ENCODE measurements at places on chromosomes 11 and 22. TPM values are rescaled to one million over a fixed set of nuclear protein-coding genes. Genes with fewer than 3 reads are reported as not detected.

DNA sequence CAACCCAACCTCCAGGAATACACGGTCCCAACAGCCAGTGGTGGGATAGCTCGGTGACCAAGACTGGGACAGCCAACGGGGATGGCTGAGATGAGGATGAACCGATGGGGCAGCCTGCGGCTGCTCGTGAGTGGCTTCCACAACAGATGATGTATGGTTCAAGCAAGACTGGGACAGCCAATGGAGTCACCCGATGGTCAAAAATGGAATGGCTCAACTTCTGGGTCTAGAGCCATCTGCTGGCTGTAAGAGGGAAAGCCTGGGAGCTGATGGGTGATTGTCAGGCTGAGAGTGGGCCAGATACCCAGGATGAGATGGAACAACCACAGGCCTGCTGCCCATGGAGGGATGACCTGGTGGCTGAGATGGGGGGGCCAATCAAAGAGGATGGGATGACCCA, 35.5 kb downstream of the SYT7 start:
- peak; percentile 60 for DNase-seq

GRCh38 chr11:43021466-43021865, 290.3 kb upstream of the API5 start:
- peak; percentile 73 for DNase-seq

DNA sequence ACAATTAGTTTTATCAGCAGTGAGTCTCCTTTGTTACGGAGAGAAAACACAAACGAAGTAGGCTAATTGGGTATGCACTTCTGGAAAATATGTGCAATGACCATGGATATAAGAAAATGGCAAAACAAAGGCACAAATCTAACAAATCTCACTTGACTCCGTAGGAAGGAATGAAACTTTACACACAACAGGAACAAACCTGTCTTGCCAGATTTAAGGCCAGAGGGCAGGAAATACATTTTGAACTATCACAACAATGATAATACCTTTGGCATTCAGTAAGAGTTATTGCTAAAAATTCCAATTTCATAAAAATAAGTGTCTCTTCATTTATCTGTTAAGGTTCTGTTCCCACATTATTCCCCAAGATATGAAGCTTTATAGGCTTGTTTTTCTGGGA, 36.6 kb downstream of the SLC25A17 start:
- DNase-seq = no peak

DNA sequence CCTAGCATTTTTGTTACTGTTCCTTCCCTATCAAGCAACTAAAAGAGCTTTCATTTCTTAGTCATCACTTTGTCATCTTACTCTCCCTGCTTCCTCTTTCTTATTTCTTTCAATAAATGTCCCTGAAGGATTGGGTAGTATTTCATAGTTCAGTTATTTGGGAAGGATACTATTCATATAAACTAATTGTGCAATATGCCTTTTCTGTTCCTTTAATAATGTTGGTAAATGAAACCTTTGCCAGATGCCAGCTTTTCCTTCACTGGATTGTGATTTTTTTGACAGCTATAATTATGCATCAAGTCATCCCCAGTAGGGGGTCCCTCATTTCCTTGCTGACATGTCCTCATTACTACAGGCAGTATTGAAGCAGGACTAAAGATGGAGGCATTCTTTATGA, 101.7 kb downstream of the ATM start:
- DNase-seq = no peak

- peak; percentile 98 for DNase-seq
Measured at GRCh38 chr22:30210235-30210909, 36.2 kb downstream of the LIF start.

- DNase-seq = peak; percentile 99
Measured at GRCh38 chr22:41468381-41469217, at the start of the genes ACO2 and PHF5A. TSS of gene ACO2 (plus strand) at chr22:41469117. CDS start at chr22:41469147, 30 bp downstream. TSS of gene PHF5A (minus strand) at chr22:41468692. CDS start at chr22:41468653, 39 bp downstream.

- DNase-seq = no peak
Measured at GRCh38 chr11:65381716-65382032, 772 bp downstream of the SLC25A45 start.

GRCh38 chr11:32050264-32050663, 40.6 kb upstream of the RCN1 start:
- no peak for DNase-seq

GRCh38 chr22:50674606-50675552, 2.3 kb downstream of the SHANK3 start:
- peak; percentile 47 for DNase-seq

DNA sequence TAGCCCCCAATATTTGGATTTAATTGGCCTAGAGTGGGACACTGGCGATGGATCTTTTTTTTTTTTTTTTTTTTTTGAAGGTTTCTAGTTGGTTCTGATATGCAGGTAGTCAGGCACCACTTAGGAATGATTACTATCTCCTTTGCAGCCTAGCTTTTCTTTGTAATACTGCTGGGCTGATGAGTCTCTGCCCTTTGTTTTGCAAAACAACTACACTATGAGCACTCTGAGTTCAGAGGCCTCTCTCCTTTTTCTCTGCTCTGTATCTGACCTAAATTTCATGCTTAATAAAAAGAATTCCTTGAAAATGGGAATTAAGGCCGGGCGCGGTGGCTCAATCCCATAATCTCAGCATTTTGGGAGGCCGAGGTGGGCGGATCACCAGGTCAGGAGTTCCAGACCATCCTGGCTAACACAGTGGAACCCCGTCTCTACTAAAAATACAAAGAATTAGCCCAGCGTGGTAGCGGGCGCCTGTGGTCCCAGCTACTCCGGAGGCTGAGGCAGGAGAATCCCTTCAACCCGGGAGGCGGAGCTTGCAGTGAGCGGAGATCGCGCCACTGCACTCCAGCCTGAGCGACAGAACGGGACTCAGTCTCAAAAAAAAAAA, 1312.3 kb downstream of the FAM181B start:
- DNase-seq = no peak

GRCh38 chr11:129637983-129638776, 177.5 kb upstream of the TMEM45B start:
- DNase-seq = no peak

DNA sequence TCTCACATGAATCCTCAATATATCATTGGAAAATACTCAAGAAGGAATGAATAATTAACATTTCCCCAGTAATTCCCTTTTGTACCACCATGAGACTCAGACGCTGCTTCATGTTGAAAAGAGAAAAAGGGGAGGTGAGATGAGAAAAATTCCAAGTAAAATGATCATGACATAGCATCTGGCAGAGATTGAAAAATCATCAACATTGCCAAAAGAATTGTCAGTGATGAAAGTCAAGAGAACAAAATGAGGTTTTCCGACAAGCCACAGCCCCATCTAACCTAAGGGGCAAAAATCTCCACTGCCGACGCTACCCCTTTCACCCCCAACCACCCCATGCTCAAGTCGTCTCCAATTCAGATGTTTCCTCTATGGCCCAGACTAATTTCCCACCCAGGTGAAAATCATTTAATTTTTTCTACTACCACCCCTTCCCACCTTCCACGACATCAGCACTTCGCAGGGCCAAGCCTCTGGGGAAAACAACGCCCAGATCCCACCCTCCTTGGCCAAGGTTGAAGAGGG, 1.2 kb downstream of the RAB6A start:
- DNase-seq = peak; percentile 32

DNA sequence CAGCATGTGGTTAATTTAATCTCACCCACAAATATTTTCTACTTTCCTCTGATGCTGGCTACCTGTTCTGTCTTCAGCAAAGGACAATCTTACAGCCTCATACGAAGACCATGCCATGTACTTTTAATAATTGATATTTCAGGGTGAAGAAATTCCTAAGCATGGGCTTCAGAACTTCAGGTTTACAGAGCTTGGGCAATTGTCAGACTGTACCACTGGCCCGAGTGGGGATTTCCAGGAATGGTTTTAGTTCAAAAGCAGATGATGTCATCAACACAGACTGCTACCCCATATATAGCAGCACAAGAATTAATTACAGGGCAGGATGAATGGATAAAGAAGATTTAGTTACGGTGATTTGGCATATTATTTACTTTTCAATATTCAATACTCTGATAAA, 171.8 kb downstream of the ETS1 start:
- DNase-seq = no peak

DNA sequence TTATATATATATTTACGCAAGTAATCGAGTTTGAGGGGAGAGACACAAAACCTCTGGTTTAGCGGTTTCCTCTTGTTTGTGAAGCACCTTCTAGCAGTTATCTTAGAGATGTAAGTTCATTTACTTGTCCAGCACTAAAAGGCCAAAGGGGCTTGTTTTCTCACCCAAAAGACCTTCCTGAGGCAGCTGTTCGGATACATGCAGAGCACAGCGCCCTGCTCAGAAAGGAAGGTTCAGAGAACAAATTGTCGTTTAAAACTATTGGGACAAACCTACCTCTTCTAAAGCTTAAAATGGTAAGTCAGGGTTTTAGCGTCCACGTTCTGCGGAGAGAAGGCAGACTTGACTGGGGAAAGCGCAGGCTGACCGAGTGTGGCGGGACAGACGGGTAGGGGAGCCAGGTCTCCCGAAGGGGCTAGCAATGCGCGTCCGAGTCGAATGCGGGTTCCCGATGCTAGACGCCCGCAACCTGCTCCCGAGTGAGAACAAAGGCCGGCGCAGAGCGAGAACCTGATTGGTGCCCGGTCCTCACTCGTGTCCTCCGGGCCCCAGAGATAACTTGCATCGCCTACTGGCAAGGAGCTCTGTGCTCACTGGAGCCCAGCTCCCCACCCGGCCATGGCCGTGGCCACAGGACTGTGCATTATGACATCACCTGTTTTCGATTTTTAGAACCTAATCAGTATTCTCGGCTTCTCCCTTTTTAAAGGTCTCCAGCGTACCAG, 1.0 kb upstream of the SESN3 start:
- no peak for DNase-seq

DNA sequence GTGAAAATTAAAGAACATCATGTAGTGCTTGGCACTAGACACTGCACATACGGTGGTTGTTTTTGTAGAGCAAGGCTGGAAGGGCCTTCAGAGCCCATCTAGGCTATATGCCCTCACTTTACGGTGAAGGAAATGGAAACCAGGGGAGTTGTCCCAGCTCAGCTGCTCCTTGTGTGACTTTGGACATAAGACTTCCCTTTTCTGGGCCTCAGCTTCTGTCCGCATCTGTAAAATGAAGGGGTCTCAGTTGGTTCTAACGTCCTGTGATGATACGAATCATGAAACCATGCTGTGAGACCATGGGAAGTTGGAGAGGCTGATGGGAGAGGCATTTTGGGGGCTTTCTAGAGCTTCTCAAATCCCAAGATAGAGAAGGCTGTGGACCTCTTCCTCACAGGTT, 4.7 kb downstream of the KCNE3 start:
- no peak for DNase-seq

Gene LRRC56
- total RNA-seq = 0.11 TPM

Gene OR51G2
- not detected for total RNA-seq

Gene GPHA2
- total RNA-seq = not detected
